ENCODE measurements at places on chromosomes 6 and 20.

DNA sequence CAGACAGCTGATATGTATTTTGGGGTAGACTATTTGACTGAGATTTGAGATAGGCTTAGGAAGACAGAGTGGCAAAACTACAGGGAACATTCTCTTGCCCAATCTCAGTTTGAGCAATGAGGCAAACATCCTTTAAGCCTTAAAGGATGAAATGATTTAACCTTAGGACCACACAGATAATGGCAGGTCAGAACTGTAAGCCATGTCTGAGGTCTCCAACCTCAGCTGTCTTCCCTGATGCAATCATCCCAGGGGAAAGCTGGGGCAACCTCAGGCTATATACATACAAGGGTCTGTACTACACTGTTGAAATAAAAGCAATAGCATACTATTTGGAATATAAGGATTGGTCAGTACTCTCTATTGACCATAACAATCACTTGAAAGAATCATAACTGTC lies 83.8 kb upstream of the NUP153 start:
- DNase-seq = no peak

- no peak for DNase-seq
Observed at GRCh38 chr20:62287759-62288534, 14.8 kb upstream of the ADRM1 start.

DNA sequence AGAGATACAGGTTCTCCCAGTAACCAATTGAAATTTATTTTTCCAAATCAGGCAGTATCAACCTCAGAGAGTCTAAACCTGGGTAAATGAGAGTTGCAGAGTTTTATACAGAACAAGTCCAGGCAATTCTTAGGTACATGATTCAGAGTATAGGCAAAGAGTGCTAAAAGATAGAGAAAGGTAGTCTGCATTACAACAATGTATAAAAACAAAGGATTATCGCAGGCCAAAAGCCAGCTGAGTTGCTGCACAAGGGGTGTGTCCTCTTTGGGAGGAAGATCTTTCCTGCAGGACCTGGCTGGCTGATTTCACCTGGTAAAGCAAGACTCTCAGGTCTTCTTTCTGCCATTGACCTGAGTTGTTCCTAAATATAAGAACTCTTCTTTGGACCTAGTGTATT lies 48.9 kb upstream of the ECHDC1 start:
- no peak for DNase-seq

DNA sequence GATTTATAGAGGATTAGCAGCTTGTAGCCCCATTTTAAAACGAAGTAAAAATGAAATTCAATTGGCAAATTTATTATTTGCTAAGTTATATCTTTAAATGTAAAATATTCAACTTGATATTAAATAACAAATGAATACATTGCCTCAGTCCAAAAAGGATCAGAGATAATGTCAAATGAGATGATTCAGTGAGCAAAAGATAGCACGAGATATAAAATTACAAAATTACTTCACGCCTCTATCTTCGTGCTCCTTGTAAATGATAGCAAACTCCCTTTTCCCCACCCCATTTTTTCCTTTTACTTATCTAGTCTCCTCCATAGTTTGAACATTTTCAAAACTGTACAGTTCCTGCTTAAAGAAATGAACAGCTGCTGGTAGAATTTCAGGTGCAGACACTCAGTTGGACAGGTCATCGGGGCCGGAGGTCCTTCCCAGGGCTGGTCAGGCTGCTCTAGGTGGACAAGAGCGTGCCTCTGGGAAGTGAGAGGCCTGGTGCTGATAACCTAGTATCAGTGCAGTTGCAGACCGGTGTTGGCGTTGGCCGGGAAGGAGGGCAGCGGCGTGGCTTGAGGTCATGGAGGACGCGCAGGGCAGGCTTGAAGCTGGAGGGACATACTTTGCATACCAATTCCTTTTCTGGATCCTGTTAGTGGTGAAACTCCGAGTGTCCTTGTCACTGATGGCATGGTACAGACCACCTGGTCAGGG lies 83.9 kb downstream of the CDC5L start:
- no peak for DNase-seq

- peak; percentile 30 for DNase-seq
Observed at GRCh38 chr6:49713346-49713745, at the start of gene CRISP2. Gene CRISP2 (minus strand): TSS chr6:49713543. CDS start chr6:49709196, 4,347 bp downstream.

- no peak for DNase-seq
Observed at GRCh38 chr20:32943490-32944052, 60.7 kb downstream of the SUN5 start.

GRCh38 chr6:22281341-22282085 lies 15.3 kb downstream of the PRL start:
- DNase-seq = no peak

DNA sequence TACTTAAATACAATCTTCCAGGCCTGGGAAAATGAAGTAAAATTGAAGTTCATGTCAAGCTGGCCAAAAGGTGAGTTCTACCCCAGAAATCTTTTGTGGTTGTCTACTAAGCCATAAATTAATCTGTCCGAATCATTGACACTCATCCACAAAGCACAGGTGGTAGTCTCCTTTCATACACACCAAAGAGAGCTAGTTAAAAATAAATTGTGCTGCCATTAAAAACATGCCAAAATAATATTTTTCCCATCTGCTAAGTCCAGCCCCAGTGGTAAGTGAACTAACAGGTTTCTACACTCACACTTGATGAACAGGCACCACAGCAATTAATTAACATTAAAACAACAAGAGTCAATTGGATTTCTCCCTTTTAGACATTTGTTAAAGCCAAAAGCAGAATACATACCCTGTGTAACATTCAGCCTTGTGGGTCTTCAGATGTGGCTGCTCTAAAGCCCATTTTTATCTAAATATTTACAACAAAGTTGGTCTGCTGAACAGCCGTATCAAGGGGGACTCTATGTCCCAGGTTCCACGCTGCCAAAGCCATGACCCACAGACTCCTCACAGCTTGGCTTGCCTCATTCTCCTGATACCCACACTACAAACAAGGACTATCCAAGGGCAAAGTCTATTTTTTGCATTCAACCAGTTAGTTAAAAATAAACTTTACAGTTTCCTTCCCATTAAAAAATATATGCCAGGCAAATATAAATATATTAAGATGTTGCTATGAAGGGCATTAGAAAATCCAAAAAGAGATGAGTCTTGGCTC lies 490.4 kb downstream of the BMP2 start:
- no peak for DNase-seq

DNA sequence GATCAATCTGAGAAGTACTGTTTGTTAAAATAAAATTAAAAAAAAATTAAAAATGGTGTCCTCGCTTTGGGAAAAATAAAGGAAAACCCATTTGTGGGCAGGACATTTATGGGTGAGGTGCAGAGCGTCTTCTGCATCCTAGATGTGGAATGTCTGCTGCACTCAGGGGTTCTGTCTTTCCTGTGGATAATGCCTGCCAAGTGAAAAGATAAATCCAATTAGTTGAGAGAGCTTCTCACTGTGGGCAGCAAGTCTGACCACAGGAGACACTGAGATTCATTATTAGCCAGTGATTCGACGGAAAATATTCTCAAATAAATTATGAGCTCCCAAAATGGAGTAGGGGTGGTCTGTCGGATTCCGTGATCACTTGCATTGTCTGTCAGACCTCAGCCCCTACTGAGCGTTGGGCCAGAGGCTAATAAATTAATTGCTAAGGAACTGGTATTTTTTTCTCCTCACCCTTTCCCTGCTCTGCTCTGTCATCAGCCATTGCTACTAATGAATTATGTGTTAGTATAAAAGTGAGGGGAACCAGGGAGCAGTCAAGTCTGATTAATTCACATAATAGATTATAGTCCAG lies 10.0 kb downstream of the GMPR start:
- DNase-seq = no peak

- DNase-seq = no peak
Observed at GRCh38 chr20:38645351-38645750, 43.7 kb downstream of the ARHGAP40 start.

DNA sequence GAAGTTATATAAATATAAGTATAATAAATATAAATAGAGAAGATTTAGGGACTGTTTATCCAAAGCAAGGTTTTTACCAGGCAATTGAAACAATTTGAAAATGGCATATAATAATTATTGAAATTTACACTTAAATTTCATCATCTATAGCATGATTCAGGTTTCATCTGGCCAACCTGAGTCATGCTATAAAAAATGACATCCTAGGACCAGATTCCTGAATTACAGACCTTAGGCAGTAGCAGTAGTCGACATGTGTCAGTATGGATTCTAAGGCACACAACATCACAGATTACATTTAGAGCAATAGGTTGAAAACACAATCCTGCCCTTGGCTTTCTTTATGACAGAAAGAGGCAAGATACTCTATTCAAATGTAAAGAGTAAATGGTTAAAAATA lies 592.3 kb downstream of the PHF3 start:
- DNase-seq = no peak

DNA sequence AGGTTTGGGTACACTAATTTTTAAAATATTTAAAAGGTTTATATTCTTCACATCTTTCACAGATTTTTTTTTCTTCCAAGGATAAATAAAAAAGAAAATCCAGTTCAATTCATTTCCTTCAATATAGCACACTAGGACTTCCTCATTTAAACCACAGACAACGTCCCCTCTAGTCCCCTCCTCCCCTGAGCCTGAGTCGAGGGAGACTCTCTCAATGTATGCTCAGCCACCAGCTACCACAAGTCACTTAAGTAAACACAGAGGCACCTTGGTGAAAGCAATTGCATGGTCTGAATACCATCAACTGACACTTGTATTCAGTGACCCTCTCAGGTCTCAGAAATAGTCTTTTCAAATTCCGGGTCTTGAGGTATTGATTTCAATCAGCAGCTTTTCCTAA lies 88.6 kb downstream of the SIM1 start:
- DNase-seq = no peak

All from urothelium cell line (cell line).